Activated CD4-positive, alpha-beta T cell treated with anti-CD3 and anti-CD28 coated beads, Interleukin-2, amount 10 ng/mL, durations not matched to agents 24 days and 14 days (primary cell): ENCODE measurements at places on chromosomes 12 and 14. TPM values are rescaled to one million over a fixed set of nuclear protein-coding genes. Genes with fewer than 3 reads are reported as not detected.

Gene RIPK3
- 12.0 and 13.9 TPM in 2 replicates for total RNA-seq

Gene SFSWAP
- total RNA-seq = 69.0 and 74.4 TPM in 2 replicates

Gene KLRB1
- 0.14 TPM in 1 of 2 replicates, not detected in the other for total RNA-seq

Gene CLEC2A
- total RNA-seq = not detected in 2 replicates

Gene HOXC10
- not detected in 2 replicates for total RNA-seq

Gene FAM186B
- 0.16 and 0.33 TPM in 2 replicates for total RNA-seq

Gene NPC2
- 12.3 and 15.5 TPM in 2 replicates for total RNA-seq

Gene CHMP4A
- 88.0 and 89.9 TPM in 2 replicates for total RNA-seq

Gene ACSM4
- total RNA-seq = not detected in 2 replicates

Gene TMEM52B
- total RNA-seq = not detected in 2 replicates

Gene RAPGEF3
- total RNA-seq = 3.6 and 4.5 TPM in 2 replicates

Gene ARL1
- 77.6 and 85.4 TPM in 2 replicates for total RNA-seq

Gene ZNF641
- total RNA-seq = 6.7 and 7.6 TPM in 2 replicates

Gene CPNE6
- not detected in 2 replicates for total RNA-seq

Gene SERPINA9
- not detected in 2 replicates for total RNA-seq

Gene ADCK1
- 4.9 and 5.3 TPM in 2 replicates for total RNA-seq

Gene PLEKHD1
- total RNA-seq = 0.12 TPM in 1 of 2 replicates, not detected in the other

Gene LRRC43
- total RNA-seq = 0.33 TPM in 1 of 2 replicates, not detected in the other

Gene KLHL33
- 0.09 TPM in 1 of 2 replicates, not detected in the other for total RNA-seq
